ENCODE measurements at places on chromosomes 7 and 10.
A peak's percentile ranks its signal among the peaks of the same experiment; 100 is the strongest.

GRCh38 chr7:99268577-99268908, 4.1 kb upstream of the MYH16 start:
- no peak for DNase-seq

DNA sequence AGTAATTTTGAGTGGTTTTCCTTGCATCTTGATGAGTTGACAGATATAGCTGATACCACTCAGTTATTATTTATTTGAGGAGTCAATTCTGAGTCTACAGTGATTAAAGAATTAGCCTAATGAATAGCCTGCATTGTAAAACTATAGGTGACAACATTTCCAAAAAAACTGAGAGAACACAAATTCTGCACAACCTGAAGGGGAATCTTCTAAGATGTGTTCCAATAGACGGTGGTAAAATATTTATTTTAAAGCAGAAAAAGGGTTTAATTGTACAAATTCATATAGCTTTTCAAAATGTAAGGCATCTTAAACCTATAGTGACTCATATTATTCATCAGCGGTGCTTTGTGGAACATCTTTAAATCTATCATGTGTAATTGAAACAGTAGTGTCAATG, 200.4 kb downstream of the RNLS start:
- no peak for DNase-seq

GRCh38 chr10:127850944-127851343, 41.8 kb downstream of the CLRN3 start:
- no peak for DNase-seq

DNA sequence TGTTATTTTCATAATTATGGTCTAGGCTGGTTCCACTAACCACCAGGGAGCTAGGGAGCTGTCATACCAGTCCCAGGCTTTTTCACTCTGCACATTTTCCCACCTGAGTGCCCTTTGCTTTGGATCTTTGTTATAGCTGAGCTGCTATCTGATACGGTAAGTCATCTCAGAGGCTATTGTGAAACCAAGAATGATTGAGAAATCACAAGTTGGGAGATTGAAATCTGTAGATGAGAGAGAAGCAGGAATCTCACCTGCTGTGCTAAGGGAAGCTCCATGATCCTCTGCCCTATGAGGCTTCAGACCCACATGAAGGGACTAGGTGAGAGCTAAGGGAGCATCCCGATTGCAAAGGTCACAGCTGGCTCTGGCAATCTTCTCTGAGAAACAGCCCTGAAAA, 307.8 kb downstream of the REEP3 start:
- no peak for DNase-seq

DNA sequence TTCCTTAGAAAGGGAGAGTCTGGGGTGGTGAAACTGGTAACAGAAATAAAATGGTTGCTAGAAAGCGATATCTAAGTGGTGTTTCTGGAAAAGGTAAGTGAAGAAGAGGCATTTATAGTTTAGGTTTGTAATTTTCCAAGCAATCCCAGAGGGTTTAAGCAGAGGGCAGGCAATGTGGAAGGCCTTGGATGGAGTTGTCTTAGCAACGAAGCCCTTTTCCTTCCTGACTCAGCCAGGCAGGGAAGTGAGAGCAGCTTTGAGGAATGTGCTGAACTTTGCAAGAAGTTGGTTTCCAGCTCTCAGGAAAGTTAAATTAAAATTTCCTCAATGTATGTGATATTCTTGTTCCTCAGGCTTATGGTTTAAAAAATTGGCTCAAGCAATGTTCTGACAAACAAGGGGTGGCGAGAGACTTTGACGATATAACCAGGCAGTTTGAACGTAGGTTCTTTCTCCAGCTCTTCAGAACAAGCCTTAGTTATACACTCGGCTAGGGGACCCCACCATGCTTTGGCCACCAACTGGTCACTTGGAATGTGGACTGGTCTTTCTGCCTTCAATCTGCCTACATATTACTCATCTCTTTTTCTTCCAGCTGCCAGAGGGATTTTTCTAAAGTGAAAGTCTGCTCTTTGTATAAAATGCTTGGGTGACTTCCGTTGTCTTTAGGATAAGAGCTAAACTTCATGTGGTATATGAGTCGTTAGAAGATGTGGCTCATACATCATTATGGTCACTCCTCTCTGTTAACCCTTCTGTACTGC, 66.9 kb upstream of the SLC25A13 start:
- no peak for DNase-seq

- peak; percentile 2 for DNase-seq
These were observed 407.7 kb downstream of the SH2D4B start for GRCh38 chr10:80945264-80945880.

DNA sequence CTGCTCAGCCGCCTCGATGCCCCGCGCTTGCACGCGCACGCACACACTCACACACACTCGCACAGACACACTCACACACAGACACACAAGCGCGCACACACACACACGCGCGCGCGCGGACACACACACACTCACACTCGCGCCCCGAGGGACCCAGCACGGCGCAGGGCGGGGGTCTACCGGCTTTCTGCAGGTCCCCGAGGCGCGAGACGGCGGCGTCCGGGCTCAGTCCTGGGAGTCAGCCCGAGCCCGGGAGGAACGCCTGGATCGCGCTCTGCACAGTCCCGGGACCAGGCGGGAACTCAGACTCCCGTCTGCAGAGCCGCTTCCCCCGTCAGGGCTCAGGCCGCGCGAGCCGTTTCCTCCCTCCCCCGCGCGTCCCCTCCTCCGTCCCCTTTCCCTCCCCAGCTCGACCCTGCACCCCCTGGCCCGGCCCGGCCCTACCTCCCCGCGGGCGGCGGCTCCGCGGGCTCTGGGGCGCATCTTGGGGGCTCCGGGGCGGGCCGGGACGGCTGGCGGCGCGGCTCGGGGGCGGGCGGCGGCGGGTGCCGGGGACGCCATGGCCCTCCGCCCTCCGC, 464 bp downstream of the DENND2A start:
- DNase-seq, result no peak

DNA sequence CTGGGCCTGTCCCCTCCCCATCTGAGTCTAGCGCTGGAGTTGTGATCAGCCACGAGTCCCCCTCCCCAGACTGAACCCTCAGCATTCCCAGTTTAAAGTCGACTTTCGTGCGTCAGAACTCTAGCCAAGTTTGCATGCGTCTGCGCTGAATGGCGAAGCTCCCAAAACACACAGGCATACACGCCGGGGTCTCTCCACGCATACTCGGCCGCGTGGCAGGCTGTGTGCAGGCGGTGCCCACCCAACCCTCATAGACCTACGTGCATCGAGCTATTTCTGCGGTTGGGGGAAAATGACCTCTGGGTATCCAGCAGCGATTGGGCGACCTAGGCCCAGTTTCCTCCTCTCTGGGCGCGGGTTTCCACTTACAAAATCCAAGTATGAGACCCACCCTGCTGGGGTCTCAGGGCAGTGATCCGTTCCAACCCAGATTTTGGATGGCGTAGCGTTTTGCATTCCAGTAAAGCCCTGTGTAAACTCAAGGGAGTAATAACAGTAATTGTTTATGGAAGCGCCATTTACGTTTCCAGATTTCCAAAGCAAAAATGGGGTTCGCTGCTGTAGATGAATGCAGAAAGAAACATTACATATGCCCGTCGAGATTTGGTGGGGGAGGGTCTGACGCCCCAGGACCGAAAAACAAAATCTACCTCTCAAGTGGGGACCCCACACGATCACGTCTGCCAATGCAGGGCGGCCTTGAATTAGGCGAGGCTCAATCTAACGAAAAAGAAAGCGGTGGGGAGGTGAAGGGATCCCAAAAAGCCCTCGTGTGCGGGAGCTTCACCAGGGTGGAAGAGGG, 2.0 kb upstream of the HMX3 start:
- no peak for DNase-seq

DNA sequence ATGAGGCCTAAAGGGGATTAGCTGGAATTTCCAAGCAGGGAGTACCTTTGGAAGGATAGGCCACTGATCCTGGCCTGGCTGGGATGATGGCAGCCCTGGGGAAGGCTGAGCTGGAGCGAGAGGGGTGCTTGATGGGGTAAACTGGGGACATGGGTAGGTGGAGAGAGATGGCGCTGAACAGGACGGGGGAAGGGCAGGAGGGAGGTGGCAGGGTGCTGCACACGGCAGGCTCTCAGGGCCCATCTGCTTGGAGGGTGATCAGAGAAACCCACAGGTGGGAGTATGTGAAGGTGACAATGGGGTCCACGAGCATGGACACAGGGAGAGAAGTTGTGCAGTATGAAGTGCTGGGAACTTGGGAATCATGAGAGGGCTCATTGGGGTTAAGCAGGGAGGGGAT, 10.3 kb downstream of the MAT1A start:
- no peak for DNase-seq

DNA sequence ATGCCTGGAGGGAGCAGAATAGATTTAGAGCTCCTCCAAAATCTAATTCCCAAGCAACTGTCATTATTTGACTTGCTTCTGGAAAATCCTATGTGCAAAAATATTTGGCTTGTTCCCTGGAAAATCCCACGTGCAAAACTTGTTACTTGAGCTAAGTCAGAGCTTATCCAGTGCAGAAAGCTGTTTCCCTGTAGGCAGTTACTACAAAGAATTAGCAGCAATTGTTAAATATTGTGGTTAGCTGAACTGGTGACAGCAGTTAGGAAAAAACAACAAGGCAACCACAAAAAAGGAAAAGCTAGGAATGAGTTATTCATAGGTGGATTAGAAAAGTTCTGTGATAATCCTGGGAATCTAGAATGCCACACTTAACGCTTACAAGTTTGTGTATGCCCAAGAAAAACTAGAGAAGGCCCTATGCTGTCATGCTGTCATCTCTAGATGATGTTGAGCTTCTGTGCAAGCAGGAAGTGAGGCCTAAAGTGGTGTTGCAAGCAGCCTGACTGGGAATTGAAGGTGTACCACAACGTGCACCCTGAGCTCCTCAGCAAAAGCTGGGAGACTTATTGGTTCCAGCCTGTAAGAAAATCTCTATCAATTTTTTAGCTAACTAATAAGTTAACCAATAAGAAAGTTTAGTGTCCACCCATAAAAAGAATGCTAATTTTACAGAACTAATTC, 738.6 kb upstream of the LRRTM3 start:
- DNase-seq, result peak; percentile 40

GRCh38 chr7:50632561-50633413, 67.6 kb upstream of the DDC start:
- DNase-seq, result peak; percentile 65

- no peak for DNase-seq
These were observed 823.8 kb downstream of the LRMDA start for GRCh38 chr10:76255241-76255640.

- DNase-seq, result no peak
These were observed 17.8 kb downstream of the ARHGAP22 start for GRCh38 chr10:48587101-48587500.

DNA sequence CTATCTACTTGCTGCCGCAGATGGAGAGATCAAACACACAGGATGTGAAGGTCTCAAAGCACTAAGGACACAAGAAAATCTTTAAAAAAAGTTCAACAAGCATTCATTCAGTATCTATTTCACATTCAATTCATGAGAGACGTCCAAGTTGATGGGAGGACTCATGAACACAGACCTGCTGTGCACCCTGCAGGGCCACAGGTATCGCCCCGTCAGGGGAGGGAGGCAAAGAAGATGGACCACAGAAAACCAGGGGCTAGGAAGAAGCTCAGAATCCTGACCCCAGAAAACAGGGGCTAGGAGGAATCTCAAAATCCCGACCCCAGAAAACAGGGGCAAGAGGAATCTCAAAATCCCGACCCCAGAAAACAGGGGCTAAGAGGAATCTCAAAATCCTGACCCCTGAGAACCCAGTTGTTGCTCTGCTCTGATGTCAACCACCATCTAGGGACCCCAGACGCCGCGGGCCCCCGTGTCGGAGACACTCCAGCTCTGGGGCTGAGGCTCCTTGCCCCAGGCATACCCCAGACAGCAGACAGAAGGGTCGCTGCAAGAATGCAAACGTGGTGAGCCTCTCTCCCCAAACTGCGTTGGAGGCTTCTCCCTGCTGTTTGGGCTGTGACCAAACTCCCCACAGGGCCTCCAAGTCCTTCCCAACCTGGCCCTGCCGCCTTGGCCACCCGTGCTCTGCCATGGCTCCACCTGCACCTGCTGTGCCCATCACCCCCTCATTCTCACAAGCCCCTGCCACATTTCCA, 197.6 kb downstream of the DIP2C start:
- no peak for DNase-seq

DNA sequence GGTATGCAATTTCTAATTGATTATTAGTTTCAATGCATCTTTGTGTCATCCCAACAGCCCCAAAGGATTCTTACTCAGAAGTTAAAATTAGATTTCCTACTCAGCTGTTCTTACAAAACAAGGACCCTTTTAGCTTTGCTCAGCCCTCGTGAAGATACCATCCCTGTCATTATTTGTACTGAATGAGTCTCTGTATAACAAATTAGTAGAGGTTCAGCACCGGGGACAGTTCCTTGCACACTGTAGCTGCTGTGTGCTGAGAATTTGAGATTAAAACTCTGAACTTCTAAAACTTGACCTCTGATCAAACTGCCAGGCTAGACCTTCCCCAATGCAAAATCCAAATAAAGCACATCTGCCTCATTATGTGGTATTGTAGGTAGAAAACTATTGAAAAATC, 299.1 kb downstream of the LHFPL3 start:
- DNase-seq, result peak; percentile 3

DNA sequence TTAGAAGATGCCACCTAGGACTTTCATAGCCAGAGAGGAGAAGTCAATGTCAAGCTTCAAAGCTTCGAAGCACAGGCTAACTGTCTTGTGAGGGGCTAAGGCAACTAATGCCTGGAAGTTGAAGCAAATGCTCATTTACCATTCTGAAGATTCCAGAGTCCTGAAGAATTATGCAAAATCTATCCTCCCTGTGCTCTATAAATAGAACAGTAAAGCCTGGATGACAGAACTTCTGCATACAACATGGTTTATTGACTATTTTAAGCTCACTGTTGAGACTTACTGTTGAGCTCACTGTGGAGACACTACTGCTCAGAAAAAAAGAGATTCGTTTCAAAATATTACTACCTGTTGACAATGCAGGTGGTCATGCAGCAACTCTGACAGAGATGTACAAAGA, 28.6 kb downstream of the TNS3 start:
- no peak for DNase-seq

DNA sequence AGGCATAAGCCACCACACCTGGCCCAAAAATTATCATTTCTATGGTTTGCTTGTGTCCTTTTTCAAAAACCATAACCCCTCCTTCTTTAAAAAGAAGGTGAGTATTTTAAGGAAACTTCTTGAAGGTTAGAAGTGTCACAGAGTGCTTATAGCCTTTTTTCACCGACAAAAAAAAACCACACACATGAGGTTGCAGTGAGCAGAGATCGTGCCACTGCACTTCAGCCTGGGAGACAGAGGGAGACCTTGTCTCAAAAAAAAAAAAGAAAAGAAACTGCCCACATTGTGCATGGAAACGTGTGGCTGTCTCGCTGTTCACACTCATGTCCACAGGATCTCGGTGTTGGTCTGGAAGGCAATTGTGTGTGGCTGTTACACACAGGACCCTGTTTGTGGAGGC, 157.4 kb upstream of the PFKP start:
- DNase-seq, result no peak

DNA sequence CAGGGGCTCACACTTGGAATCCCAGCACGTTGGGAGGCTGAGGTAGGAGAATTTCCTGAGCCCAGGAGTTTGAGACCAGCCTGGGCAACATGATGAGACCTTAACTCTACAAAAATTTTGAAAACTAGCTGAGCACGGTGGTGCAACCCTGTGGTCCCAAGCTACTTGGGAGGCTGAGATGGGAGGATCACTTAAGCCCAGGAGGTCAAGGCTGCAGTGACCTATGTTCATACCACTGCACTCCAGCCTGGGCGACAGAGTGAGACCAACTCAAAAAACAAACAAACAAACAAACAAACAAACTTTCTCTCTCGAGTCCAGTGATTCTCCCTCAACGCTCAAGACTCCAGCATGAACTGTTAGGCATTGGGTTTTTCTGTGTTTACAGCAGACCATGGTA, 2.0 kb upstream of the TYSND1 start:
- no peak for DNase-seq

GRCh38 chr10:133308421-133309099, at the start of the genes TUBGCP2 and ZNF511:
TUBGCP2 (minus strand) TSS chr10:133308872; CDS start chr10:133302941, 5,931 bp downstream.
ZNF511 (plus strand) TSS chr10:133308914; CDS start chr10:133308944, 30 bp downstream.
- peak; percentile 42 for DNase-seq

All from AML-193 (cell line).